Fibroblast of the conjunctiva (primary cell): ENCODE measurements at places on chromosomes 1 and 21.

DNA sequence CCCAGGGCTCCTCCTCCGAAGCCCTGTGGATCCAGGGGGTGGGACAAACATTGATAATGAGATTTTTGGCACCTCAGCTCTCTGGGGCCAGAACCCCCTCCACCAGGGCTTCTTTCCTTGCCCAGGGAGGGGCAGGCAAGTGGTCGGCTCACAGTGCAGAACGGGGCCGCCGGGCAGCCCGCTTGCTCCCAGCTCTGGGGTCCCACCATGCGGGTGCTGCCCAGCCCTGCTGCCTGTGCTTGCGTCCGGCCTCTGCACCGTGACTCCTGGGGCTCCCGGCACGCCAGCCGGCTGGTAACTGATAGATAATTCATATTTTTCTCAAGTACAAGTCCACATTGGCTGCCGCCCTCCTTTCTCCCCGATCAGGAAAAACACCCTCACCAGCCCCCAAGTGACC lies 42.0 kb upstream of the CCDC27 start:
- DNase-seq: no peak

DNA sequence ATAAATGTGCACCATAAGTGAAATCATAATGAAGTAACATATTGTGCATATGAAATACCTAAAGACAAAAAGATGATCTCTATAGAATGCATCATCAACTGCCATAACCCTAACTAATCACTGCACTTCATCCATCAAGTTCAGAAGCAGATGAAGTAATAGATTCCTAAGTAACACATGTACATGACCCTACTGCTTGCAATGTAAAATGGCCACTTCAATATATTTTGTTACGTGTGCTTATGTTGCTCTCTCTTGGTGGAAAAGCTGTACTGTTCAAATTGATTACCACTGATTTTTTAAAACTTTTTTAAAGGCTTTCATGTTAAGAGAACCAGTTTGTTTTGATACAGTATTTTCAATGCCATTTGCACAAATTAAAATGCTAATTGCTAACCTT lies 141.8 kb downstream of the TTLL7 start:
- DNase-seq: peak; percentile 36

GRCh38 chr1:243827206-243827605 lies 22.8 kb downstream of the AKT3 start:
- no peak for DNase-seq

GRCh38 chr1:202623075-202623474 lies 87.2 kb downstream of the SYT2 start:
- DNase-seq: no peak

- no peak for DNase-seq
These were observed 10.0 kb downstream of the LAMC1 start for GRCh38 chr1:183033205-183033604.

- no peak for DNase-seq
These were observed 72.6 kb downstream of the DOP1B start for GRCh38 chr21:36229181-36229580.

- no peak for DNase-seq
These were observed 16.5 kb downstream of the CAMK2N1 start for GRCh38 chr1:20469406-20470076.
